ENCODE measurements at places on chromosomes 12 and 14. TPM values are rescaled to one million over a fixed set of nuclear protein-coding genes. Genes with fewer than 3 reads are reported as not detected.

ESR2 gene
- 0.07 TPM for polyA plus RNA-seq

- DNase-seq: no peak
Measured at GRCh38 chr14:59150990-59151389, 37.5 kb upstream of the DAAM1 start.

- no peak for DNase-seq
Measured at GRCh38 chr14:32883188-32883587, 55.5 kb upstream of the NPAS3 start.

CRY1 gene
- polyA plus RNA-seq: 14.9 TPM

DNA sequence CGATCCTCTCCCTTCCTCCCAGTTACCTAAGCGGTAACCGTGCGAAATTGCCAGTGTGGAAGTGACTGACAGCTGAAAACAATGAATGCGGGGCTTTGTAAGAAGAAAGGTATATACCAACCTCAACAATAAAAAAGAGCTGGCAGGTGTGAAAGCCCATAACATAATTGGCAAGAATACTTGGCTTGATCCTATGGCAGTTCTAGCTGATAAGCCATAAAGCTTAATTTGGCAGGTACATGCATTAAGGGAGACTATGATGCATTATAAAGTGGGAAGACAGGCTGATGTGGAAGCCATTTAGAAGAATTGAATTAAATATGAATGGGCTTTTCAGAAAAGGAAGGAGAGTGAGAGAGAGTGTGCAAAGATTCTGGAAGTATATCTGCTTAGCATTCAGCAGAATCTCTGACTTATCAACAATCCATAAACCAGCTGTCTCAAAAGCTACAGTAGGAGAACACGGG lies 71.3 kb downstream of the CRACR2A start:
- no peak for DNase-seq

APOLD1 gene
- polyA plus RNA-seq: 0.44 TPM
